Ovary (tissue), 10 donors: ENCODE measurements at places on chromosomes 1 and 21.

GRCh38 chr1:155938220-155938627 lies 3.2 kb upstream of the RXFP4 start:
- DNase-seq, result no peak

DNA sequence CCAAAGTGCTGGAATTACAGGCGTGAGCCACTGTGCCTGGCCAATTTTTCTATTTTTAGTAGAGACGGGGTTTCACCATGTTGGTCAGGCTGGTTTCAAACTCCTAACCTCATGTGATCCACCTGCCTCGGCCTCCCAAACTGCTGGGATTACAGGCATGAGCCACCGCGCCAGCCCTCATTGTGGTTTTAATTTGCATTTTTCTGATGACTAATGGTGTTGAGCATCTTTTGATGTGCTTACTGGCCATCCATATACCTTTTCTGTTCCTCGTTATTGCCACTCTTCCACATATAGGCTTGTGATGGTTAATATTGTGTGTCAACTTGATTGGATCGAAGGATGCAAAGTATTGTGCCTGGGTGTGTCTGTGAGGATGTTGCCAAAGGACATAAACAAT lies 17.4 kb upstream of the ENAH start:
- DNase-seq, result no peak

- DNase-seq, result no peak
These were observed 96.4 kb downstream of the RUNX1 start for GRCh38 chr21:34952701-34953100.

DNA sequence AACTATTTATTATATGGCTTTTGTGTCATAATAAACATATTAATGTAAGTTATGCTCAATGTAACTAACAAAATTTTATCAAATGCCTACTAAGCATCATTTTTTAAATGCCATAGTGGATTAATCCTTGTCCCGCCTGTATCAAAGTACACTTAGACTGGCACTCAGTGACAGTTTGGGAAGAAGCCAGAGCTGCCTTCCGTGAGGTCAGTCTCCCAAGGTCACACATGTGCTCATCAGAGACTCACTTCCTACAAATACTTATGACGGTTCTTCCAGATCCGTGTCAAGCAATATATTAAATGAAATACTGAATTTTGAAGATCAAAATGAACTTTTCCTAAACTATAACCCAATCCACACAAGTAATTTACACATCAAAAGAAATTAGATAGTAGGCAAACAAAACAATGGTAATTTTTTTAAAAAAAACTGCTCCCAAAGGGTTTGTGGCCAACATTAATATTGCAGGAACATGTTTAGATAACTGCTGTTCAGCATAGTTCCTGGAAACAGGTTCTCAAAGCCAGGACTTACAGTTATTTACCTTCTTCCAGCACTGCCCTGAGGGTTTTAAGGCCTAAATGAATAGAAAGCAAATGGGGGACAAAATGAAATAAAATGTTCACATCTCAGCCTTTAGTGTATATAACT lies 27.2 kb downstream of the WLS start:
- no peak for DNase-seq

DNA sequence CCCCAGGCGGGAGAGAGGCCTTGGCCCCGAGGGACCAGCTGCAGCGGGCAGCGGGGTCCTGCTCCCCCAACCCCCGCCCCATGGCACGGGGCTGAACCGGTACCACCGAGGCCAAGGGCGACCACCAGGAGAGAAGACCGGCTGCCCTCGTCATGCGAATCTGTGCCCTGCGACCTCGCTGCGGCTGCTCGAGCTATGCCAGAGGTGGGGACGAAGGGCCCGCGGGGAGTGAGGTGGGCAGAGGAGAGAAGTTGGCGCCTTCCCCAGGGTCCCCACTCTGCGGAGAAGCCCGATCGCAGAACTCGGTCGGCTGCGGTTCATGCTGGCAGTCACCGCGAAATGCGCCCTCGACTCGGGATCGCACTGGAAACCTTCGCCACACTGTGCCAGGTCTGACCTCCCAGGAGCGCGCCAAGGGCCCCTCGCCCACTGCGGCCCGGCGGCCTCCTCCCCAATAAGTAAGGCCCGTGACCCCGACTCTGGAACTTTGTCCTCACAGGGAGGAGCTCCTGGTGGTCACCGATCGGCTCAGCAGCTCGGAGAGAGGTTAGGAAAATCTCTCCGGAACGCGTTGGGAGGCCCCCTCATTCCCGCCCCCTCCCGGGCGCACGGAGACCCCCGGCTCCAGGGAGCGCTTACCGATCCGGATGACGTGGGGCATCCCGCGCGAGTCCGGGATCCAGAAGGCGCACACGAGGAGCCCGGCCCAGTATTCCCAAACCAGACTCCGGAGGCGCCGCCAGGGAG lies 787 bp downstream of the GRIK3 start:
- DNase-seq, result no peak

GRCh38 chr1:23554127-23554480 lies 5.2 kb downstream of the ID3 start:
- DNase-seq, result peak; percentile 62

DNA sequence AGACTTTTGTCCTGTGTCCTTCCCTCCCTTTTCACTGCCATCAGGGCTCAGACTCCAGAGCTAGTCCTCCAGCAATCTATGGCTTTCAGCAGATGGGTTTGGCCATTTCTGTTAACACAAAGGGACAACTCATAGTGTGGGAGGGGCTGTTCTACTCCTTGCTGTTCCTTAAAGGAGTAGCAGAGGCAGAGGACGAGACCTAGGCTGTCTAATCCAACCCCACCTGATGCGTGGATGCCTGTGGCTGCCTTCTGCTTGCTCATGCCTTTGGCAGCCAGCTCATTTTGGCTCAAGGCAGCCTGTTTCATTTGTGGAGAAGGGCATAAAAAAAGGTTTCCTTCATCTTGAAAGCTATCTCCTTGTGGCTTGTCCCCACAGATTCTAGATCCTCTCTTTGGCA lies 27.0 kb downstream of the MFSD2A start:
- DNase-seq, result no peak
